ENCODE measurements at places on chromosomes 7 and 10.

- DNase-seq = no peak
These were observed 114.8 kb upstream of the LANCL2 start for GRCh38 chr7:55250313-55250712.

- no peak for DNase-seq
These were observed 76.5 kb downstream of the INSYN2A start for GRCh38 chr10:127119936-127120335.

DNA sequence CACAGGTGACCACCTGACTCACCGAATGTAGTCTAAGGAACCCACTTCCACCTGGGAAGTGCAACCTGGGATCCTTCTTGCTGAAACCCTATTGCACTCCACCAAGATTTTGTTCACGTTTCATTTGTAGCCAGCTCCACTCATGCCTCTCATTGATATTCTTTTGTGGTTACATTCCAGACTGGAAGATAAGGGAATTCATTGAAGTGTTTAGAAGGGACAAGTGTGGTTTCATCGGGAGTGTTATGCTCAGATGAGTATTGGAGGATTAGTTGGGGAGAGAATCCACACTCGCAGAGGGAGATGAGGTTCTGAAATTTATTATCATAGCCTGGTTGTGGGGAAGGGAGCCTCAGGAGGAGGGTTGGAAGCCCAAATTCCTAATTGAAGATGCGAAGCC is 320.4 kb downstream of the KCNMA1 start:
- DNase-seq = no peak

GRCh38 chr7:93890041-93890463 is 501 bp downstream of the TFPI2 start:
- peak; percentile 46 for DNase-seq

- no peak for DNase-seq
These were observed 560.3 kb downstream of the ATRNL1 start for GRCh38 chr10:115653473-115653872.

GRCh38 chr7:95478272-95479037 is 7.3 kb upstream of the ASB4 start:
- no peak for DNase-seq

GRCh38 chr7:23529262-23529859 is 2.4 kb downstream of the TRA2A start:
- DNase-seq = no peak

- DNase-seq = no peak
These were observed 36.1 kb downstream of the HSPA12A start for GRCh38 chr10:116706281-116706680.

DNA sequence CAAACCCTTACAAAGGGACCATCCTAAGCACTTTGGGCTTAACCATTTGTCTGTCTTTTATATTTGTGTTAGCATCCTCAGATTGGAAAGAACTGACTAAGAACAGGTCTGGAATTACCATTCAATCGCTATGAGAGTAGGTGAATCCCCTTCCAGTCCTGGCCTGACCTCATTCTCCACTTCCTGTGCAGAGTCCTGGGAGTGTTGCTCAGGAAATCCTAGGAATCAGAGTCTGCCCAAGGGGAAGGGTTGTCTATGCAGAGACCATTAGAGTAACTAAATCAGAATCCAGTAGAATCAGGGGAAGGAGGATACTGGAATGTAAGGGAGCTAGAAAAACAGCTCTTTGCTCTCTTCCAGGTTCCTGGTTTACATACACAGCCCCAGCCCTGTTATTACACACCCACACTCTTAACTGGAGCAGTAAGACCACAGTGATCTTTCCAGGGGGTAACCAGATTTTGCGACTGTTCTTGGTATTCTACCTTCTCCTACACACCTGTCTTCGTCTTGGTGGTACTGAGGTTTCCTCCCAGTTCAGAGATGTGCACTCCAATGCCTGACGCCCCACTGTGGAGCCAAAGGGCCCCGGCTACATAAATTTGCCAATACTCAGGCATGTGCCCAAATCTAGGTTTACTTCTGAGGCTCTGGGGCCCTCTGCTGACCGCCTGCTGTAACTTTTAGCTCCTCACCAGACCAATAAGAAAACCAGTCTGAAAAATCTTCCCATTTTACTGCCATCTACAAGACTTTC is 103.7 kb downstream of the RNF216 start:
- DNase-seq = no peak

DNA sequence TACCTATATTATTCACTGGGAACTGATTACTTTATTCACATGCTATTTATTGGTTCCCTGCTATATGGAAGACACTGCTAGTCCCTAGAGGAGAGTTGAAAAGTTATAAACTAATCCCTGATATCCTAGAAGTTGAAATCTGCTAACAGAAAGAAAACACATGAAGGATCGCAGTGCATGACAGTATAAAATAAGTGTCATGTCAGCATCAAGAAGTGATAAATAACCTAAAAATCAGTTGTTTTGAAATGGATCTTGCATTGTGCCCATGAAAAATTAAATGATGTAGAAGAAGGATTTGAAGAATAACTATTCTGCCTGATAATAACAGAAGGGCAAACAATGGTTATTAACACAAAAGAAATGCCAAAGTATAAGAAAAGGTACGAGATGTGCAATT is 293.3 kb upstream of the LRRN3 start:
- no peak for DNase-seq

GRCh38 chr7:129740574-129741410 is 129.3 kb downstream of the NRF1 start:
- DNase-seq = no peak

DNA sequence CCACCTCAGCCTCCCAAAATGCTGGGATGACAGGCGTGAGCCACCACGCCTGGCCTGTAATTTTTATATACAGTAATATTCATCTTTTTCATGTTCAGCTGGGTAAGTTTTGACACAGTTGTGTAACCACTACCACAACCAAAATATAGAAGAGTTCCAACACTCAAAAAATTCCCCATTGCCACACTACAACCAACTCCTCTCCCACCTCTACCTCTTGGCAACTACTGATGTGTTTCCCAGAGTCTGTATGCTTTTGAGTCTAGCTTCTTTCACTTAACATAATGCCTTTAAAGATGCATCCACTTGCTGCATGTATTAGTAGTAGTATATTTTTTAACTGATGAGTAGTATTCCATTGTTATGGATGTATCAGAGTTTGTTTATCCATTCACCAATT is 90.7 kb downstream of the SRPK2 start:
- no peak for DNase-seq

DNA sequence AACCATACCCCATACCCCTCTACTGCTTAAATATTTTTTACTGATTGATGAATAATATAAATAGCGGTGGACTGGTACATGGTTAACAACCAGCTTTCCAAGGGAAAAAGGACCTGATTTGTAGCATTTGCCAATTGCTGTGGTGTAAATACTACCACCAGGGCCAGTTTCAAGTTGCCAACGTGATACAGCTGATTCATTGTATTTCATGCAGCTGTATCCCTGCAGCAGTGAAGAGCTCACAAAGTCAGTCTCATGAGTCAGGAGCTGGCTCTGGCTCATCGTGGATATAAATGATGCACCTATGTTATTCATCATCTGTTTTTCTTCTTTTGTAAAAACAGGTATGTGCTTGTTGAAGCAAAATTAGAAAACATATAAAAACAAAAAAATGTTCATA is 15.2 kb downstream of the CALML5 start:
- DNase-seq = no peak

DNA sequence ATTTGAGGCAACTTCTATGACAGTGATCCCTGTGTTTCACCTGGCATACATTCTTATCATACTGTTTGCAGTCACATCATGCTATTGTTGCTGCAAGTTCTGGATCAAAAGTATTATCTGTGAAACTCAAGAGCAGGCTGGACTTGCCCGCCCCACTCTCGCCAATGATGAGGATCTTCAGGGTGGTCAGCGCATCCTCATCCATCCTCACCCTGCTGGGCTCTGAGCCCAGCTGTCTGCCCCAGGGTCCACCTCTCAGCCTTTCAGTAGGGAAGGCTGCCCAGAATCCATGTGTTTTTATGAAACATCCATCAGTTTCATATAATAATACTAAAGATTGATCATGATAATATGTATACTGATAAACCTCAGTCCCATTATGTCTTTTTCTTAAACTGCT is 55.4 kb upstream of the KIF5B start:
- DNase-seq = no peak

DNA sequence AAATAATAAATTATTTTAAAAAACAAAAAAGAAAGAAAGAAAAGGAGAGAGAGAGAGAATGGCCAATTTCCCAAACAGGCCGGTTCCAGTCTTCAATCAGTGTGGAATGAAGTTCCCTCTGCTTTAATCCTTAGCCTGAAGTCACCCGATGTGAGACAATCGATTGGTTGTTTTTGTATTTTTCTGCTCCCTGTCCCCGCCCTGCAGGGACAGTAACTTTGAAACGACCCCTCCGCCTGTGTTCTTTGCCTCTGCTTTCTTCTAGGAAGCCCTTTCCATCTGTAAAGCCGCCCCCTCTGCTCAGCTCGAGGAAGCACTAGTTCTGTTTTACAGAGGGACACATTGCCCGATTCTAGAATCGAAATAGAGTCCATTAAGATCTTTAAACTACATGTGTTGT is 33.4 kb downstream of the FOXL3 start:
- no peak for DNase-seq

DNA sequence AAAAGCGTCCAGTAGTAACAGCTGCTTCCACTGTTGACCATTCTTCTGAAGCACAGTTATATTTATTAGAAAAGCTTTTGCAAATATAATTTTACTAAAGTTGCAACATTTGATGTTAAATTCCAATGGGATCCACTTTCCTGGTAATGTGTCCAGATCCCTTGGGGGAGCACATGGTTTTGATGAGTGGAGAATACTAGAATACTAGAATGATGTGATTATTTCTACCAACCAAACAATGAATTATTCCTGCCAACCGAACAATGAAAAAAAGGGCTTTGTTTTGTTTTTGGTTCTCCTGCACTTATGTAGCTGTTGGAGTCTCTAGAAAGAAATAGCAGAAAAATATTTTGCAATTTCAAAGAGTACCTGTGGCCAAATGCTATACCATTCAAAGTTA is 59.1 kb downstream of the BPGM start:
- DNase-seq = no peak

GRCh38 chr7:150842716-150843115 is 9.6 kb upstream of the AOC1 start:
- no peak for DNase-seq

- peak; percentile 38 for DNase-seq
These were observed 18.5 kb upstream of the FAM133B start for GRCh38 chr7:92608380-92609322.

DNA sequence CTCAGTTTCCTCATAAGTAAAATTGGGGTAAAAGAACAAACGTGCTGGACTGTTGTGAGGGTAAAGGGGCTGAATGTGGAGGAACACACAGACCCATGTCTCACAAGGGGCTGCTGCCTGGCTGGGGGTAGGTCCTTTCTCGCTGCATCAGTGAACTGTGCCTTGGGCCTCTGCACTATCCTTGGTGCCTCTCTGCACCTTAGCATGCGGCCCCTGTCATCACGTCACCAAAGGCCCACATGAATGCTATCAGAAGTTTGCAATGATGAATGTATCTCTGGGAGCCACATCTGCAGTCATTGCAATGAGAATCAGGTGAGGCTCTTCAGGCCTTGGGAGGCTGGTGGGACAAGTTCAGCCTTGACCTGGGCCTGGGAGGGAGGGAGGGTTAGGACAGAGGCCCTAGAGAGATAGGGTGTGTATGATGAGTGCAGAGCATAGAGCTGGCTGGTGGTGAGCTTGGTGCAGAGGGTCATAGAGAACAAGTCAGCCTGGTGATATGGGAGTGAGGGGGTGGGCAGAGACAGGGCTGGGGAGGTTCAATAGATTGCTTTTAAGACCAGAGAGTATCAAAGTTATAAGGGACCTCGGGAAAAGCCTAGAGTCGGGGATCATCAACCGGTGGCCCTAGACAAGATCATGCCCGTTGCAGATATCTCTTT is 308.4 kb downstream of the RPS24 start:
- DNase-seq = no peak

GRCh38 chr7:12884033-12884432 is 196.6 kb downstream of the ARL4A start:
- DNase-seq = no peak

- no peak for DNase-seq
These were observed 109.7 kb downstream of the SLIT1 start for GRCh38 chr10:97075961-97076525.

- no peak for DNase-seq
These were observed 59.7 kb downstream of the ZNF365 start for GRCh38 chr10:62433901-62434300.

- no peak for DNase-seq
These were observed 73.2 kb downstream of the TNS3 start for GRCh38 chr7:47508389-47509380.

GRCh38 chr7:137169282-137169698 is 174.2 kb downstream of the PTN start:
- peak; percentile 76 for DNase-seq

DNA sequence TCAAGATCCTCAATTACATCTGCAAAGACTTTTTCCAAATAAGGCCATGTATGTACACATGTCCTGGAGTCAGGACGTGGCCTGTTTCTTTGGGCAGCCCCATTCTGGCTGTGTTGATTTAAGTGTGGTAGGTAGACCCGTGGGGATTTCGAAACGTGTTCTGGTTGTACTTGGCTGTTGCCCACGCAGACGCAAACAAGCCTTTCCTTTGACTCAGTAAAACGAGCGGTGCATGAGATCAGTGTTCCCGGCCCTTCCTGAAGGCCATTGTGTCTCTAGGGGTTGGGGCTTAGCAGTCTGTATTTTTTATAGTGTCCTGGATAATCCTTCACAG is 64.8 kb upstream of the DNAJB6 start:
- no peak for DNase-seq

- no peak for DNase-seq
These were observed 36.6 kb upstream of the PDLIM1 start for GRCh38 chr10:95327367-95327766.

DNA sequence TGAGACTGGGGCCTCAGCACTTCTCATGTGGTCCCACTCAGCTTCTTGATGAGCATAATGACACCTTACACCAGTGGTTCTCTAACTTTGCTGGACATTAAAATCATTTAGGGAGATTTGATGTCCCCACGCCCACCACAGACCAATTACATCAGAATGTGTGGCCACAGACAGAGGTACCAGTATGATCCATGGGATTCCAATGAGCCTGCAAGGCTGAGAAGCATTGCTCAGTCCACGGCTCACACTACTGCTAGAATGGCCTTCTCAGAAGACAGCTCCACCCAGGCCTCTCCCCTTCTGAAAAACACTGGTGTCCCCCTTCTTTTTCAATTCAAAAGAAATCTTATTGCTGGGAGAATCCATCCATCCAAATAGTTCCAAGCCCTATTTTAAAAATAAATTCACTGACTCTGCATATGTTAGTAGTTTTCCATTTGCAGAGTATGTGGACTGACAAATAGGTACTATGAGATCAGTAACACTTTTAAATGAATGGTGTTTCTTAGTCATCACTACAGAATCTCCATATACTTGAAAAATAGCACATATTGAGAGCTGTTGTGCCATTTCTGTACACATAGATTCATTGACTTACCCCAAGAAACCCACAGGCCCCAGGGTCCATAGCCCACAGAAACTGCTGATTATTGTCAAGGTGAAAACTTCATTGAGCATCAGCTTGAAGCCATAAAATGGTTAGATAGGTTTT is 34.5 kb upstream of the TECTB start:
- DNase-seq = no peak

GRCh38 chr10:43130770-43131171 is 7.5 kb upstream of the CSGALNACT2 start:
- no peak for DNase-seq

All from renal pelvis (tissue), 12 donors.